ENCODE measurements at places on chromosomes 3 and 15. TPM values are rescaled to one million over a fixed set of nuclear protein-coding genes. Genes with fewer than 3 reads are reported as not detected.

GRCh38 chr15:63501256-63502089, 2.9 kb upstream of the USP3 start:
- peak overlapping the region; percentile 76 for H3K4me3 ChIP-seq
- peaks cover 16% of the 10 kb centered on the region for H3K36me3 ChIP-seq
- H3K4me1 ChIP-seq = peaks cover 60% of the 10 kb centered on the region
- DNase-seq = peak; percentile 40
- peak overlapping the region; percentile 95 for H3K27ac ChIP-seq

Gene PAQR5
- total RNA-seq = not detected

GRCh38 chr3:21447476-21448151, 303.4 kb downstream of the ZNF385D start:
- H3K27ac ChIP-seq = no peak overlapping the region
- DNase-seq = no peak
- H3K36me3 ChIP-seq = no peaks in the 10 kb centered on the region

Gene SNTN
- total RNA-seq = not detected

DNA sequence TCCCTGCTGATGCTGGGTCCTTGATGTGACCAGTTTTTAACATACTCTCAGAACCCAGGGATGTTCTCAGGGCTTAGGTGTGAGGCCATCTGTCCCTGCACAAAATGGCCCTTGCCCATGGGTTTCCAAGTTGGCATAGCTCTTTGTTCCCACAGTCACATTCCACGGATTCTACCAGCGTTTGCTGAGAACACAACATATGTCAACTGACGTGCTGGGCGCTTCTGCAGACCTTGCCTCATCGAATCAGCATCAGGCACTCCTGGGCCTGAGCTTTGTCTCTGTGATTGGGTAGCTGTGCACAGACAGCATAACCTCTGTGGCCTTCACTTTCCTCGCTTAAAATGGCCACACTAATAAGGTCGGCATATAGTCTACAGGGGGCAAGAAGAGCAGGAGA, 69.0 kb downstream of the MGLL start:
- H3K4me1 ChIP-seq = peaks cover 6% of the 10 kb centered on the region
- DNase-seq = no peak
- no peak overlapping the region for H3K27ac ChIP-seq
- peaks cover 8% of the 10 kb centered on the region for H3K27me3 ChIP-seq
- no peaks in the 10 kb centered on the region for H3K36me3 ChIP-seq
- H3K4me3 ChIP-seq = no peak overlapping the region

DNA sequence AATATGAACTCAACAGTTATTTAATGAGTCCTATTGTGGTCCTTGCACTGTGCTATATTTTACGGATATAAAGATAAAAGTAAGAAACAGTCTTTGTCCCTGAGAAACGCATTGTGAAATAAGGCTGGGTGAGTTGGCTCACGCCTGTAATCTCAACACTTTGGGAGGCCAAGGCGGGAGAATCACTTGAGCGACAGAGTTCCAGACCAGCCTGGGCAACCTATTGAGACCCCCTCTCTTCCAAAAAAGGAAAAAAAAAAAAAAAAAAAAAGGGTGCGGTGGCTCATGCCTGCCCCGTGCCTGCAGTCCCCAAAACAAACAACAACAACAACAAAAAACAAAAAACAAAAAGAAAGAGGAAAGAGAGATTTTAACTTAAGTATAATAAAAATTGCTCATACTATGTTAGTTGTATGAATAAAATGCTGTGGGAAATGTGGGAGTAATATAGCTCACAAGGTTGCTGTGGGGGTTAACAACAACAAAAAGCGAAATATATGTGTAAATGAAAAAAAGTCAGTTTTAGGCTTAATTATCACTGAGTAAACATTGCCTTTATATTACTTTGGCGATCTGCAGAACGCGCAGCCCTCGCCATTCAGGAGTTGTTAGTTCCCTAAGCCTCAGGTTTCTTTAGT, 461 bp upstream of the FNDC3B start:
- peak overlapping the region; percentile 95 for H3K4me3 ChIP-seq
- peak overlapping the region; percentile 3 for H3K27ac ChIP-seq
- DNase-seq = no peak

- H3K4me3 ChIP-seq = no peak overlapping the region
- no peak for DNase-seq
- H3K4me1 ChIP-seq = no peaks in the 10 kb centered on the region
- H3K27me3 ChIP-seq = no peaks in the 10 kb centered on the region
- no peak overlapping the region for H3K27ac ChIP-seq
Measured at GRCh38 chr3:164521644-164522043, 556.7 kb downstream of the SI start.

All from activated CD4-positive, alpha-beta T cell treated with anti-CD3 and anti-CD28 coated beads, Interleukin-2, amount 10 ng/mL, durations not matched to agents 7 days and 5 days (primary cell).